ENCODE measurements at places on chromosomes 3 and 15.

- no peak for DNase-seq
Measured at GRCh38 chr3:68912376-68912775, 20.0 kb downstream of the TAFA4 start.

GRCh38 chr3:71244826-71245488 lies 338.6 kb downstream of the FOXP1 start:
- DNase-seq: no peak

DNA sequence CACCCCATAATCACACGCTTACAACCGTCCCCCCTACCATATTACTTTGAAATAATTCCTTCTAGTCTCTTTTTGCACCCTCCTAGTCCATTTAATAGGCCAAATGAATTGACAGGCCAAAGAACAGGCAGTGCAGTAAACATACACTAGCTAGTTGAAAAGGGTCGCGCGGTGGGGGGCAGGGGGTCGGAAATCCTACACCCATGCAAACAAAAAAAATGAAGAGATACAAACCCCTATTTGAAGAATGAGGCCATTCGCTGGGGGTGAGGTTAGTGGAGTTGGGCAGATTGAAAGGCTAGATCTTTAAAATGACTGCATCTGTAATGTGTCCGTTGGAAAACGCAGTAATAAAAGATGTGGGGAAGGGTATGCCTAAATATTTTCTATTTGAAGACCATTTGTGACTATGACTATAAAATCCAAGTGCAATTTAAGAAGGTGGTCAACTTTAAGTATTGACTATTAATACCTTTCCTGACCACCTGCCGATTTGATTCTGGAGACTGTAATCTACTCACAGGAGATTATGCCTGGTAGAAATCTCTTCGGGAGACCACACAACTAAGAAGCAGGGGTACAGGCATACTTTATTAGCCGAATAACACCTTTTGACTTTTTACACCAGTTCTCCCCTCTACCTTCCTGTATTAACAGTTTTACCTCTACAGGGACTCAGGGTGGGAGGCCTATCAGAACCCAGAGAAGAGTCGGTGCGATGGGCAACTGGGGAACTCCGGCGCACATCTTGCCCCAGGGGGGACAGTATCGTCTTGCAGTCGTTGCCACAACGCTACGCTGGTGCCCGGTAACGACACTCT lies 762 bp upstream of the ARL6 start:
- no peak for DNase-seq

- DNase-seq: no peak
Measured at GRCh38 chr3:189652042-189652441, 20.9 kb downstream of the TP63 start.

GRCh38 chr3:7518026-7518425 lies 657.1 kb downstream of the GRM7 start:
- no peak for DNase-seq

Data from H1 (cell line).